NCI-H1930 (cell line): ENCODE measurements at places on chromosomes 5 and 9.
A peak's percentile ranks its signal among the peaks of the same experiment; 100 is the strongest.

DNA sequence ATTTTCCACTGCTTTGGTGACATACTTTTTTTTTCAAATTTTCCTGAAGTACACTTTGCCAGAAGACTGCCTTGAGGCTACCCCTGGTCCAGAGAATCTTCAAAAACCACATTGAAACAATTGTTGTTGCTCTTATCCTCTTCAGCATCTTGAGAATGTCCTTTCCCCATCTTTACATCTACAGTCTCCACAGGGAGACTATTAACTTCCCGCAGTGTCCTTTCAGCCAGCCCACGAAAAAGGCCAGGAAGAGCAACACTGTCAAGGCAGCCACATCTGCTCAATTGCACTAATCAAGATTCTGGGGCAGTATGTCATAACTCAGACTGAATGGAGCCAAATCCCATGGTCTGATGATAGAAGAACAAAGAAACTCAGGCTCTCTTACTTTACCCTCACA is 148.3 kb downstream of the ENC1 start:
- no peak for DNase-seq

GRCh38 chr9:84953797-84954705 is 284.5 kb downstream of the NTRK2 start:
- peak; percentile 83 for DNase-seq

DNA sequence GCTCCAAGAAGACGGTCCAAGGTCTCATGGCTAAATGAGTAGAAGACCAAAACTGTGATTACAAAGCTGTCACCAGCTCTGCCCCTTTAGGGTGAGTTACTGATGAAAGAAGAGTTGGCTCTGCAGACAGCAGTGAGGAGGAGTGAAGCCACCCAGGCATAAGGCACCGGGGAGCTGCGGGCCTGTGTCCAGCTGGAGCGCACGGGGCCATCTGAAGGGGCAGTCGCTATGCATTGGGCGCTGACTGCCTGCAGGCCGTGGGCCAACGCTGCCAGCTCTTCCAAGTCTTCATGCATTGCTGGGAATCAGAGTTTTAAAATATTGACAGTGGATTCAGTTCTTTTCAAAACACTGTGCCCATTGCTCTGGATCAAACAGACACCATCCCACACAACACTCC is 70.3 kb downstream of the DAPK1 start:
- DNase-seq = no peak

GRCh38 chr5:159123700-159124099 is 24.0 kb upstream of the EBF1 start:
- no peak for DNase-seq
